ENCODE measurements at places on chromosomes 1 and 21.

GRCh38 chr1:41314376-41315145 lies 46.7 kb upstream of the FOXO6 start:
- DNase-seq, result no peak

DNA sequence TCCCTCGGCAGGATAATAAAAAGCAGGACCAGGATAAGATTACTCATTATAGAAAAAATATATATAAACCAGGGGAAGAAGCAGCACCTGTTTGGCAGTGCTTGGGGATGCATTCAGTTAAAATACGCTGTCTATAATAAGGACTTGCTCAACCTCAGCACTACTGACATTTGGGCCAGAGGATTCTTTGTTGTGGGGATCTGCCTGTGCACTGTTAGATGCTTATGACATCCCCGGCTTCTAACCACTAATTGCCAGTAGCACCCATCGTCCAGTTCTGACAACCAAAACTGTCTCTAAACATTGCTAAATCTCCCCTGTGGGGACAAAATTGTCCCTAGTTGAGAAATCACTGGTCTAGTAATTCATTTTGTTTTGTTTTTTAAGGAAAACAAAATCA lies 242.1 kb downstream of the SLC45A1 start:
- no peak for DNase-seq

DNA sequence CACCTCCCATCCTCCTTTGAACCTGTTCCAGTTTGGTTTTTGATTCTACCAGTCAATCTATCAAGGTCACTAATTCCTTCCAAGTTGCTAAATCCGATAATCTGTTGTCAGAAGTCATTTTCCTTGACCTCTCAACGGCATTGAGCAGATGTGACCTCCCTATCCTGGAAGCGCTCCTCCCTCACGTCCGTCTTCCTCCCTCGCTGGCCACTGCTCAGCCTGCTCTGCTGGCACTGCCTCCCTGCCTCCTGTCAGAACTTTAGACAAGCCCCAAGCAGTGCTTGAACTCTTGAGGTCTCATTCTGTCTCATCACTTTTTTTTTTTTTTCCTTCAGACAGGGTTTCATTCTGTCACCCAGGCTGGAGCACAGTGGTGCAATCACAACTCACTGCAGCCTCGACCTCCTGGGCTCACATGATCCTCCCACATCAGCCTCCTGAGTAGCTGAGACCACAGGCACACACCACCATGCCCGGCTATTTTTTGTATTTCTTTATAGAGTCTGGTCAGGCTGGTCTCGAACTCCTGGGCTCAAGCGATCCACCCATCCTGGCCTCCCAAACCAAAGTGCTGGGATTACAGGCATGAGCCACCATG lies 4.4 kb upstream of the ACOT7 start:
- no peak for DNase-seq

DNA sequence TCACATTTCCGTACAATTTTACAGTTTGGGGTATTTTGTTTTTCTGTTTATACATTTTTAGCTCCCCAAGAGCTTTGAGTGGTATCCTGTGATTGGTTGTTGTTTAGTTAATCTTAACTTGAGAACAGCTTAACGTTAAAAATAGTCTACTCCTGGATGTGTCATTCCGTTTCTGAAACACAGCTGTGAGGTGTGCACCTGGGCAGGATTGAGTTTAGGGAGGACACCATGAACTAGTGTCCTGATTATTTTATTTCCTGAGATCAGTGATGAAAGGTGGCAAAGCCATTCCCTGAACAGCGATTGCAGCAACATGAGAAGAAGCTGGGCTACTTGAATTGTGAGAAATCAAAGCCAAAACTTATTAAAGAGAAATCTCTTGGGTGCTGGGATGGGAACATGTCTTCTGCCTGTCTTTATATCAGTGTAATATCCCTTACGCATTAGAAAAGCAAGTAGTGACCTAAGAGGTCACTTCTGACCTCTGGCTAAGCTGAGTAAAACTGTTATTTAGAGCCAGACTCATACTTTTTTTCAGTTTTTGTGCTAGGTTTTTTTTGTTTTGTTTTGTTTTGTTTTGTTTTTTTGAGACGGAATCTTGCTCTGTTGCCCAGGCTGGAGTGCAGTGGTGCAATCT lies 43.4 kb downstream of the ZBTB40 start:
- DNase-seq, result no peak

GRCh38 chr1:40317394-40318074 lies 448 bp upstream of the COL9A2 start:
- no peak for DNase-seq

DNA sequence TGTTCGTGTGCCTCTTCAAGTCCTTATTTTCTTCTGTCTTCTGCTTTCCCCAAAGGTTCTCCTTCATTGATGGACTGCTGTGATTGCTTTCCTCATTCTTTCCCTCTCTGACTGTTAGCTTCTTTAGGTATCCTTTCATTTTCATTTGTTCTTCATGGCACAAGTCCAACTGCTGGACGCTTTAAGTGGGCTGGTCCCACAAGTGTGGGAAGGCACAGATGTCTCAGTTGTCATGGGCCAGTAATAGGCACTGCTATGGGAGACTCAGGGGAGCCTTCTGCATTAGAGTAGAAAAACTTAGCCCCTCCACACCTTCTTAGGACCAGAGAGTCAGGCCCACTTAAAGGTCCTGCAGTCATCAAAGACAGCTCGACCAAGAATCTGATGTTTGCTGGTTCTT lies 122.3 kb upstream of the C1orf105 start:
- no peak for DNase-seq

- no peak for DNase-seq
Measured at GRCh38 chr1:83017276-83017675, 981.7 kb downstream of the TTLL7 start.

DNA sequence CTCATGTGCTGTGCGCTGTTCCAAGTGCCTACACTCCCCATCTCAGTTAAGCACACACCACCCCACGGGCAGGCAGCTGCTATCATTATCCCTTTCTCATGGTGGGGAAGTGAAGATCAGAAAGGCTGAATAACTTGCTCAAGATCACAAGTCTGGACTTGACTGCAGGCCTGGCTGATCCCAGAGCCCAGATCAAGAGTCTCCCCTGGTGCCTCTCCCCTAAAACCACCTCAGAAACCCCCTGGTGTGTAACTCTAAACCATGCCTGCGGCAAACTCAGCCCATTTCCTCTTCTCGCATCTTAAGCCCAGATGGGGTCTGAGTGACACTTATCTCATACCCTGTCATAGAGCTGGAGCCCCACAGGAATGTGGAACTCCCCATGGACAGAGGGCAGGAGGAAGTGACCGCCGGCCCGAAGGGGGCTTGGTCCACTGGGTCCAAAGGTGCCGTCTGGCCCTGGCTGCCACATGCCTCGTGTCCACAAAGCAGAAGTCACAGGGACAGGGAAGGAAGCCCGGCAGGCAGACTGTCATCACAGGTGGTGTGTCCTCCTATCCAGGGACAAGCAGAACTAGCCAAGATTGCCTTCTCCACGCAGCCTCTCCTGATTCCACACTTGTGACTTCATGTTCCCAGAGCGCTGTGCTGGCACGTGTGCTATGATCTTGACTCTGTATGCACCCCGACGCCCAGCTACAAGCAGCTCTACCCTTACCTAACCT lies 92.1 kb downstream of the SYF2 start:
- DNase-seq, result peak; percentile 47

DNA sequence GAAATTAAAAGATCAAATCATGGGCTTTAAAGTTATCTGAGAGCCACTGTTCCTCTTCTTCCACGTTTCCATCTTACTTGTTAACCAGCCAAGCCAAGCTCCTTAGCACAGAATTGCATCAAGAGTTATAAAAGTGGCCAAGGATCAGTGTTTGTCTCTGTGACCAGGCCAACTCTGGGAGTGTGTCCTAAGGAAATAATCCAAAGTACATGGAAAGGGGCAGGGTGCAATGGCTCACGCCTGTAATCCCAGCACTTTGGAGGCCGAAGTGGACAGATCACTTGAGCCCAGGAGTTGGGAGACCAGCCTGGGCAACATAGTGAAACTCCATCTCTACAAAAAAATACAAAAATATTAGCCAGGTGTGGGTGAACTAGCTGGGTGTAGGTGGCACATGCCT lies 10.0 kb upstream of the MPZL1 start:
- DNase-seq, result no peak

DNA sequence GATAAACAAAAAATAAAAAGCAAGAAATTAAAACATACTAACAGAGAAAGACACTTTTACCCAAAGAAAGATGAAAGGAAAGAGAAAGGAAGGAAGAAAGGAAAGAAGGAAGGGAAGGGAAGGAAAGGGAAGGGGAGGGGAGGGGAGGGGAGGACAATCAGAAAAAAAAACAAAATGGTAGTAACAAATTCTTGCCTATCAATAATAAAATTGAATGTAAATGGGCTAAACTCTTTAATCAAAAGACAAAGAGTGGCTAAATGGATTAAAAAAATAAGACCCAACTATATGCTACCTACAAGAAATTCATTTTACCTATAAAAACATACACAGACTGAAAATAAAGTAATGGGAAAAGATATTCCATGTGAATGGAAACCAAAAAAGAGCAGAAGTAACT lies 372.9 kb upstream of the NFIA start:
- no peak for DNase-seq

- no peak for DNase-seq
Measured at GRCh38 chr21:45313015-45313414, 25.3 kb upstream of the POFUT2 start.

- no peak for DNase-seq
Measured at GRCh38 chr1:202282596-202283283, 59.0 kb downstream of the UBE2T start.

GRCh38 chr1:224498574-224499170 lies 64.1 kb upstream of the WDR26 start:
- no peak for DNase-seq

DNA sequence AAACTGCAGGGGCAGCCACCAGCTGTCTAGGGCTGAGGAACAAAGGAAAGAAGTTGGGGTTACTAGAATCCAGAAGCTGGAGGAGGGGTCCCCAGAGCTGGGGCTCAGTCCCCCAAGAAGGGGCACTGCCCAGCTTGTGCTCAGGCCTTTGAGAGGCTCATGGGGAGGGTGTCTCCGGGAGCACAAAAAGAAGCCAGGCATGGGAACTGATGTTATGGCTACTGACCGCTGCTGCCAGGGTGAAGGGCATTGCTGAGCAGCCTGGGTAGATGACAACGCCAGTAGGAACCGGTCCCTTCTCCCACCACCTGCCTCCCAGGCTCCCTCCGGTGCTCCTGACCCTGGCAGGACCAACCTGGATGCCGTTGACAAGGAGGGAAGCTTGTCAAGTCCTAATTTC lies 762.5 kb upstream of the TPTE start:
- DNase-seq, result no peak

DNA sequence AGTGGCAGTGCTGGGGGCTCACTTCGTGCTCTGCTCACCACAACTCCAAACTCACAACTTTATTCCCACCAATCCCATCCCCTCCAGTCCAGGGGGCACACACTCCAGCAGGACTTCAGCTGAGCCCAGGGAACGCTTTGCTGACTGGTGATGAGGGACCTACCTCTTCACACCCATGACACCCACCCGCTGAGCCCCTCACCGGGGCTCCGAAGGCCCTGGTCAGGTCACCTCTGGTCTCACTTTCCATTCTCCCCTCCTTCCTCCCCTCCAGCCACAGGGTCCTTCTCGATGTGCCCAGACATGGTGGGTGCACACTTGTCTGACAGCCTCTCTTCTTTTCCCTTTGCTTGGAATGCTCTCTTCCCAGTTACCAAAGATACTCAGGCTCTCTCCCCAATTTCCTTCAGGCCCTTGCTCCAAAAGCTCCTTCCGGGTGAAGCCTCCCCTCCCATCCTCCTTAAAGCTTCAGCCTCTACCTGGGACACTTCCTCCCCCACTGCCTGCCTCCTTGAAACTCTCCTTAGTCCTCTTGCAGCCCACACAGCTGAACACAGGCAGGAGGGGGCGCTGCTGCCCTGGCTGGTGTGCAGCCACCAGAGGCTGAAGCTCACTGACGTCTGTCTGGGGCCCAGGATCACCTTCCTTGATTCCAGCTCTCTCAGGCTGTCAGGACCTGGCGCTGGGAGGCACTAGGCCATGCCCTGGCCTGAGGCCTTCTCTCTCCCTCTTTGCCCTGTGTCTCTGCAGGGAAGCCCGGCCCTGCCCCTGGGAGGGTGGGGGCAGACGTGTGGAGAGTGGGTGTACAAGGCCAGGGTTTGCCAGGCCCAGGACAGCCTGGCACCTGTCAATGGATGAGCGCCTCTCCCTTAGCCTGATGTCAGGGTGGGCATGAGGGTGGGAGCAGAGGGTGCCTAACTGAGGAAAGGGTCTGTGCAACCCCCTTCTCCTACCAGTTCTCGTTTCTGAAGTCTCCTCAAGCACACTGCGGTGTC lies 1.6 kb downstream of the KCNE1 start:
- DNase-seq, result peak; percentile 69

DNA sequence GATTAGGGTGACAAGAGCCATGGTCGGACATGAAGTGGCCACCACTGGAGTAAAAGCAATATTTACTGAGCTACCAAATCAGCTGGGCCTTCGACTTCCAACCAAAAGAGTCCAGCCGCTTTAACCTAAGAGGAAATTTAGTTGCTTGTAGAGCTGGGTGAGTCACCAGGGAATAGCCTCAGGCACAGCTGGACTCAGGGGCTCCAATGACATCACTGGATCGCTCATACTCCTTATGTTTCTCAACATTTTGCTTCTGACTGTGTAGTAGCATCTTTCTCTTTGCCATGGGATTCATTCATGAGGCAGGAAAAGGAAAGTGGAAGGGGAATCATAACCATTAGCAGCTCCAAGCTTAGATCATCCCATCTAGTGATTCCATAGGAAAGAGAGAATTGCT lies 664.4 kb downstream of the MATN1 start:
- DNase-seq, result no peak

DNA sequence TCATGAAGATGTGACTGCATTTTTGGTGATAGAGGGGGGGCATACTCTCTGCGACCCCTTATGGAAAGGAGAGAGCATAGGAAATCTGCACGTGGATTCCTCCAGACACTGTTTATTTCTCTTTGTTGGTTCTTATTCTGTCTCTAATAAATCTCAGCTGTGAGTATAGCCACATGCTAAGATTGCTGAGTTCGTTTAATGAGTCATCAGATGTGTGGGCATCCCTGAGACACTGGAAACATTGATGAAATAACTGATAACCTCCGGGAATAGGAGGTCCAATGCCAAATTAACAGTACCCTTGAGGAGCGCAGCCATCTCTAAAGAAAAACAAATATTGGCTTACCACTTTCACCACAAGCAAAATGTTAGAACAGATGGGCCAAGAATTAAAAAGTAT lies 880.2 kb upstream of the NEGR1 start:
- DNase-seq, result no peak

GRCh38 chr1:20837554-20838192 lies 50.6 kb upstream of the HP1BP3 start:
- DNase-seq, result no peak

DNA sequence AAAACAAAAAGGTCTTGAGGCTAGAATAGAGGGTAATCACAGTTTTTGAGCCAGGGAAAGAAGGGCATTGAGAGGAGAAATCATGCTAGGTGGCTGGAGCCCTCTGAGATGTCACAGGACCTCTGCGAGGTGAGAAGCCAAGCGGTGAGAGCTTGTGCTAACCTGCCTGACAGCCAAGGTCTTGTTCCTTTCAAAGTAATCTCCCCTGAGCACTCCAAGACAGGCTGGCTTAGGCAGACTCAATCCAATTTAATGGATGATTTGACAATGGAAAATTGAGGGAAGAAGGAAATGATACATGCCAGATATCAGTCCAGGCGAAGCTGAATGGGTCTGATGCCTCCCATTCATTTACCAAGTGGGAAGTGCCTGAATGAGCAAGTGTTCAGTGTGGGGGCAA lies 311.9 kb upstream of the PTBP2 start:
- DNase-seq, result no peak
